ENCODE measurements at places on chromosomes 16 and 17.

GRCh38 chr17:48313096-48313755 is 116.8 kb downstream of the SKAP1 start:
- no peak for DNase-seq

DNA sequence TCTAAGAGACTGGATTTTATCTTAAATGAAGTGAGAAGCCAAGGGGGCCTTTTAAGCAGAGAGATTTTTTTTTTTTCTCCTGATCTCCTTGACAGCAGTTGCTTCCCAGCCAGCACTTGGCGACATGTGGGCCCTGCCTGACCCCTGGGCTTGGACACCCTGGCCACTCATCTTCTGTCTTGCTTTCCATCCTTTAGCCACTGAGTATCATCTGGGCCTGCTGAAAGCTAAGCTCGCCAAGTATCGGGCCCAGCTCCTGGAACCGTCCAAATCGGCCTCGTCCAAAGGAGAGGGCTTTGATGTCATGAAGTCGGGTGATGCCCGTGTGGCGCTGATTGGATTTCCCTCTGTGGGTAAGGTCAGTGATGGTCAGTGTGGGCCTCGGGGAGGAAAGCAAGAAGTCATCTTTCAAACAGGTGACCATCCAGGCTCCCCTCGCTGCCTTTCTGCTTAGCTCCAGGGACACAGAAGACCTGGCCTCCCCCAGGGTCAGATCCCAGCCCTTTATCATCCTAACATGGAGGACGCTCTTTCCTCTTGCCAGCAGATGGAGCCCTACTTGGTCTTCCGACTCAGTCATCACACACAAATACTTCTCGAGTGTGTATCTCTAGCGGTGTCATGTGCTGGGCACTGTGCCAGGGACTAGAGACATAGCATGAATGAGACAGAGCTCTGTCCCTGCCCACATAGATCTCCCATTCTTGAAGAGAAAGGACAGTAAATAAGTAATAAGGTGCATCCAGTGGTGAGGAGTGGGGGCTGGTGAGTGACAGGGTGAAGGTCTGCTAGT is 6.1 kb downstream of the DRG2 start:
- no peak for DNase-seq

GRCh38 chr17:4710693-4711634 is 532 bp downstream of the ARRB2 start:
- peak; percentile 16 for DNase-seq

DNA sequence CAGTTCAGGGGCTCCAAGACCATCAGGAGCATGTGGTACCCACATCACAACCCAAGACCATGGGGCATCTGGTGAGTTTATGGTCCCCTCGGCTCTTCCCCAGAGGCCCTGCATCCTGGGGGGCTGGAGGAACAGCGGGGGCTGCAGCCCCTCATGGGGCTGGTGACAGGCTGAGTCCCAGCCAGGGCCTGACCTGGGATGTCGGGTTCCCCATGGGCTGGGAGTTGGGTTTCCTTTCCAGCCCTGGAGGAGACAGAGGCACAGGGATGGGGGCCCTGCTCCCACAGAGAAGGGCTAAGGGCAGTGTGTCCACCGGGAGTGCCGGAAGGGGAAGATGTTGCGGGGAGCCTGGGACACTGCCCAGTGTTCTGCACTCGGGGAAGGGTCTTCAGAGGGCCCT is 82.4 kb downstream of the GOSR1 start:
- DNase-seq, result no peak

- DNase-seq, result no peak
Observed at GRCh38 chr16:19776565-19776964, 58.5 kb downstream of the IQCK start.

GRCh38 chr17:2239882-2240430 is 63.6 kb downstream of the SMG6 start:
- DNase-seq, result no peak

GRCh38 chr16:12499032-12499745 is 304.5 kb downstream of the CPPED1 start:
- no peak for DNase-seq

GRCh38 chr17:3512505-3513171 is 36.8 kb downstream of the ASPA start:
- DNase-seq, result no peak

- DNase-seq, result no peak
Observed at GRCh38 chr17:60390186-60390585, 1.7 kb downstream of the USP32 start.

DNA sequence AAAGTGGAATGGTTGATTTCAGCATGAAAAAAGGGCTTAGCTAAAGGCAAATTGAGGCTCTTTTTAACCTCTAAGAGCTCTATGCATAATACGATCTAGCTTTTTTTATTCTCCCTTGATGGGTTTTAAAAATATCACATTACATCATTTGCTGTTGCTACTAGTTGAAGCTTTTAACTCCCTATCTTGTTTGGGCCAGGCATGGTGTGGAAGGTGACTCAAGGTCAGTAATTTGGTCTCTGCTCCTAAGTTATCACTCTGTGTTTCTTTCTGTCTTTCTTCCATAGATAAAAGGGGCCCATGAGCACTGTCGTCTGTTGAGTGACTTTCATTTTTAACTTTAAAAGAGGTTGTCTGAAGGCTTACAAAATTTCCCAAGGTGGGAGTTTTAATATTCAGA is 58.1 kb upstream of the GOT2 start:
- DNase-seq, result no peak

DNA sequence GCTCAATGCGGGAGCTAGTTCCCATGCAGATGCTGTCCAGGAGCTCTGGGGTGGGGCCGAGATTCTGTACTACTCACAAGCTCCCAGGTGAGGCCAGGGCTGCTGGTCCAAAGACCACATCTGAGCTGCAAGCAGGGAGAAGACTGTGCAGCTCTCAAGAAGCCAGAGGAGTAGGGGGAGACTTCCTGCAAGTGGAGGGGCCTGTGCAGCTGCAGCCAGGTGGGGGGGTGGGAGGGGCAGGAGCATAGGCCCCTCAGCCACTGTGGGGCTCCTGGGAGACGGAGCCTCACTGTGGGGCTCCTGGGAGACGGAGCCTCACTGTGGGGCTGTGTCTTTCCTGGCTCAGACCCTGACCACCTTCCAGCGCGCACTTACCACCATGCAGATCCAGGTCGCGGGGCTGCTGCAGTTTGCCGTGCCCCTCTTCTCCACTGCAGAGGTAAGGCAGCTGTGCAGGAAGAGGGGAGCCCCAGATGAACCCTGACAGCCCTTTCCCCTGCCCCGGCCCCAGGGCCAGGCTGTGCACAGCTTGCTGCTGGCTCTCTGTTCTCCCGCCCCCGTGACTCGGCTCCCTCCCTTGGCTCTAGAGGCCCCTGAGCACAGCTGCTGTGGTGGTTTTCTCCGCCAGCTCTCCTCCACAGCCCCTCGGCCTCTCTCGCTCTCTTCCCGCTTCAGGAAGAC is 24.3 kb upstream of the DNAI2 start:
- no peak for DNase-seq

- no peak for DNase-seq
Observed at GRCh38 chr16:24908716-24909115, 63.0 kb downstream of the SLC5A11 start.

DNA sequence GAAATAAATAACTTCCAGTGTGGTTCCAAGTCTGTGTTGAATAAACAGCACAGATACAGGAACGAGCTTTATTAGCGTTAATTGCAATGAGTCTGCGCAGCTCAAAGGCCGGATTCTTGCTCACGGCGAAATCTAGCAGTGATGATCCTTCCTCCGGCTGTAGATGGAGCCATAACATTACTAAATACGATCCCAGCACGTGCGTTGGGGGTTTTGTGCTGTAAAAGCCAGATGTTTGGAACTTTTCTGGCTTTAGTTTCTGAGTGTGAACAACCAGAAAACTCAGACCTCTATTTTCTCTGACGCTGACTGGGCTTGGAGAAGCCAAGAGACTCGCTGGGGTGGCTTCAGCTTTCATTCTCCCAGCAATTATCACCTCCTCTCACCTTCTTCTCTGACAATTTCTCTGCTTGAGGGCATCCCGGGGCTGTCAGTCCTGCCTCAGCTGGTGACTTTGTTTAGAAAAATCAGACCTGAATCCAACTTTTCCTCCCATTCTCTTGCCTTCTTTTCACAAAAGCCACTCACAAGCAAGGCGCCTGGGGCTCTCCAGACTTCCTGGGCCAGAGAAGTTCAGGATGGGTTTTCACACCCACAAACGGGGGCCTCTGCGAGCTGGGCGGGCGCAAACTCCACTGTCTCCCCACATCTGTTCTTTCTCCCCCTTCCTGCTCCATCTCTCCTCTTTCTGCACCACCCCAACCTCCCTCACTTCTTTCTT is 47.1 kb upstream of the AKTIP start:
- peak; percentile 22 for DNase-seq

- no peak for DNase-seq
Observed at GRCh38 chr17:74227271-74228080, 14.1 kb downstream of the TTYH2 start.

GRCh38 chr16:53886482-53887378 is 182.8 kb downstream of the FTO start:
- no peak for DNase-seq

DNA sequence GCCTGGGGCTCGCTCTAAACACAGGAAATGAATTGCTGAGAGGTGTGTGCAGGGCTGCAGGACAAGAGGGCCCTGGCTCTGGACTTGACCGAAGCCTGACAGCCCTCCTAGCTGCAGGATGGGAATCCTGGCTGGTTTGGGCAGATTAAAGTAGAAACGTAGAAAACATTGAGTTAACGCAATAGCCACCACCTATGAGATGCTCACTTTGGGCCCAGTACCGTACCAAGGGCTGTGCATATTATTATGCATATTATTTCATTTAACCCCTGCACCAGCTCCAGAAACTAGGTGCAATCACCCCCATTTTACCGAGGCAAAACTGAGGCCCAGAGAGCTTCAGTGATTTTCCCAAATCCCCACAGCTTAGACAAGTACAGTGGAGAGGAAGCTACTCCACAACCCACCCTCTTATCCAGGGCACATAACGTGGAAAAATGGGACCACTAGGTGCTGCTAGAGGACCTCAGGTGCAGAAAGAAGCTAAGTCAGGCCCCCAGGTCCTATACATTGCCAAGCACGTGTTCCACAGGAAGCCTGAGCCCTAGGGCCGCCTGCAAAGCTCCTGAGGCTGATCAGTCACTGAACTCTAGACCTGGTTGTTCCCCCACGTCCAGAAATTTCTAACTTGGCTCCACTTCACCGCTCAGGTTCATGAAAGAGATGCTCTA is 79.2 kb downstream of the MYH11 start:
- DNase-seq, result no peak

GRCh38 chr16:4345836-4346781 is 5.0 kb downstream of the PAM16 start:
- DNase-seq, result no peak

GRCh38 chr17:73791631-73792030 is 147.4 kb upstream of the SDK2 start:
- DNase-seq, result no peak

DNA sequence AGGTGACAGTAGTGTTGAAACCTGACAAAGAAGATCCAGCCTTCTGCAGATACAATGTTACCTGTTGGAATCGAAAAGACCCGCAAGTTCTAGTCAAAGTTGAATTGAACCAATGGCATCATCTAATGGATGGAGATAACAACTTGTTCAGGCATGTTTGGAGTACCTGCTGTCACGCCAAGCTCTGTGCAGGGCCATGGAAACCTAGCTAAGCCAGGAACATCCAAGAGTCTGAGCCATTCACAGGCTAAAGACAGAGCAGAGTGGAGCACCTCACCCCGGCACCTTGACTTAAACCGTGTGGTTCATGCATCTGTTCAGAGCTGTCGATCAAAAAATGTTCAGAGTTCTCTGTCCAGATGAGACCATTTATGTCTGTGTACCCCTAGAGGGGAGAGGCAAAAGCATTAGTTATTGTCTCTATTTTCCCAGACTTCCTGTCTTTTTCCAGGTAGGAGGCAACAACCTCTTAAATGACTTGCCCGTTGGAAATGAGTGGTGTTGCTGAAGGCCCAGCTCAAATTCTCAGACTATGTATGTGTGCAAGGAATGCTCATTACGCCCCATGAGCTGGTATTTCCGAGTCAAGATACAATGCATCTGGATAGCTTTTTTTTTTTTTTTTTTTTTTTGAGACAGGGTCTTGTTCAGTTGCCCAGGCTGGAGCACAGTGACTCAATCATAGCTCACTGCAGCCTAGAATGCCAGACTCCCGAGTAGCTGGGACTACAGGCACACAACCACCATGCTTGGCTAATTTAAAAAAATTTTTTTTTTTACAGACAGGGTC is 44.9 kb upstream of the XYLT1 start:
- DNase-seq, result no peak

- DNase-seq, result no peak
Observed at GRCh38 chr16:10558305-10558704, 22.1 kb downstream of the EMP2 start.

GRCh38 chr16:72875291-72876031 is 172.5 kb downstream of the ZFHX3 start:
- DNase-seq, result no peak

DNA sequence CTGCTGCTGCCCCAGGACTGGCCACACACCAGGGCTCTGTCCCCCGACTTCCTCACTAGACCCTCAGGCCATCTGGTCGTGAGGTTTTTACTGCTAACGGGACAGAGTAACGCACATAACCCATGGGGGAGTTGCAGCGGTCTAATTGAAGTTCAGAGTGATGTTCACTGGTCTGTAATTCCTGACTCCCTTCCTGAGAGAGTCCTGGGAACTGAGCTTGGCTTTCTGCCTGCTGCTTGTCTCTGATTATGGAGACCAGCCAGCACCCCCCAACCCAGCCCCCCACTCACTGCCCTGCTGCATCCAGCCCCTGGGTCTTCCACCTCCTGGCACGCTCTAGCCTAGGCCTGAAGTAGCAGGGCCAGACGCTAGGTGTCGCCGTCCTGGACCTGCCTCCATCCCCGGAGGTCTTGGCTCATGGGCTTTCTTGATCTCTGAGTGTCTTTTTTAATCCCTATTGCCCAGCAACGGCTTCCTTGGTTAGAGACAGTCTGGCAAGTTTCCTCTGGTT is 192.9 kb downstream of the CCDC182 start:
- no peak for DNase-seq

DNA sequence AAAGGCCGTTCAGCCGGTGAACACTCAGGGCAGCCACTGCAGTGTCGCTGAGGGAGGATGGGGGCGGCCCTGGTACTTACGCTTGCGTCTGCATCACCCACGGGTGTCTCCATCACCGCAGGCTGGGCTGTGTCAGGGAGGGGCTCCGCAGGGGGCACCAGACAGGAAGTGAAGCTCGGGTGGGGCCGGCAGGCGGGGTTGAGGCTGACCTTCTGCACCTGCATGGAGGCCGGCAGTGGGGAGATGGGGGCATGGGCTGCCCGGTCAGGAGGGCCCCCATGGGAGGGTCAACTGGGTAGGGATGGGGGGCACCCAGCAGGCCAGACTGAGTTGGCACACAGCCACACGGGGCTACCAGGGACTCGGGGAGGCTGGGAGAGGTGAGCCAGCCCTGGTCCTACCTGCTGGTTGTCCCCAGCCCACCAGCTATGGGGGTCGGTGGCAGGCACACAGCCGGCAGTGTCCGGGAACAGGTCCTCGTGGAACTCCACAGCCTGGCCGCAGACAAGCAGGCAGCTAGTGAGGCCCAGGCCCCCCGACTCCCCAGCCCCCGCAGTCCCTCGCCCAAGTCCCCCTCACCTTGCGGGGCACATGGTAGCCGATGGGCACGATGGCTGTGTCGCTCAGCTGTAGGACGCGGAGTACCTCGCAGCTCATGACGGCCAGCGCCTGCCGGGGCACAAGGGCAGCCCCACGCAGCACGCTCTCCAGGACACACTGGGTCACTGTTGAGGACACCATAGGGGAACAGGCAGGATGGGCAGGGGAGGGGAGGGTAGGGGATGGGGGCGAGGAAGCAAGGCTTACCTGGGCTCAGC is 7.2 kb upstream of the VASN start:
- DNase-seq, result no peak

Data from activated CD4-positive, alpha-beta T cell treated with anti-CD3 and anti-CD28 coated beads for 1 hour (primary cell).